ENCODE measurements at places on chromosomes 7 and 10.

DNA sequence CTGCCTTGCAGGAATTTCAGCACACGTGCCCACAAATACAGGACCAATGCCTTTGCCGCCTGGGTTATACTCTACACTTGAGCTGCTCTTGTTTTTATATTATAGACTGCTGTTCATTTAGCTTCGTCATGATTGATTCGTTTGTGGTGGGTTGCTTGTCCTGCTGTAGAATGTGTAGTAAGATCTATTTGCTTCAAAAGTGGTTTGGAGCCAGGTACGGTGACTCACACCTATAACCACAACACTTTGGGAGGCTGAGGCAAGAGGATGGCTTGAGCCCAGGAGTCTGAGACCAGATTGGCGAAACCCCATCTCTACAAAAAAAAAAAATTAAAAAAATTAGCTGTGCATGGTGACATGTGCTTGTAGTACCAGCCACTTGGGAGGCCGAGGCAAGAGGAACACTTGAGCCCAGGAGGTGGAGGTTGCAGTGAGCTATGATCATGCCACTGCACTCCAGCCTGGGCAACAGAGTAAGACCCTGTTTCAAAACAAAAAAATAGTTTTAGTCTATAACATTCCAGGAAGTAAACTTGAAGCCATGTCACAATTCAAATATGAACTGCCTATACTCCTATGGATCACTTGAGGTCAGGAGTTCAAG is 9.0 kb upstream of the RHBDD2 start:
- no peak for DNase-seq

DNA sequence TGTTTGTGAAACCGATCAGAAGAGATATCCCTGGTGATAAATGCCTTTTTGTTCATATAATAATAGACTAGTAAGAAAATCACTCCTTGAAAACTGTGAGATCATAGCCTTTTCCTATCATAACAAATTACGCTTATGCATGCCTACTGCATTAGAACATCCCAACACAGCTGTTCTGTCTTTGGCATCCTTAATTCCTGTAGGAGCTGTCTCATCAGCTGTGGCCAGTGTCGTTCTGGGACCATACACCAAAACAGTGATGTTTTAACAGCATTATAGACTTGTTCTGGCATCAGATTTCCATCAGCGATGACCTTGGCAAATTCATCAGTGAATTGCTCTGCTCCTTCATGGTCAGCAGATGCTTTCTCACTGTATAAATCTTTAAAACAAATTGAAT is 423.6 kb upstream of the LRGUK start:
- DNase-seq, result no peak

- no peak for DNase-seq
Observed at GRCh38 chr10:131943021-131943814, 38.5 kb downstream of the BNIP3 start.

DNA sequence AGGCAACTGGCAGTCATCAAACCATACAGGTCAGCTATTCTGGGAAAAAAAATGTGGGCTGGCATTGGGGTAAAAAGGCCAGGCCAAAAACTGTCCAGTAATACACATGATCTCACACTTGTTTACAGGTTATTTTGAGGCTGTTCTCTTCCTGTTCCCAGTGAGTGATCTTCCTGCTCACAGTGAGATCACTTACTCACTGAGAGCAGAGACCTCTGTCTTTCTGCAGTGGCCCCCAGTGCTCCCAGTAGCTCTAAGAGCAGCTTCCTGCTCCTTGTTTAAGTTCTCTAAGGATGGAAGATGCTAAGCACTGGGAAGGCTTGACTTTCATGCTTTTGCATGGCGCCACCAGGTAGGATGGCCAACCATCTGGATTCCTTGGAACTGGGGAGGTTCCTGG is 93.5 kb upstream of the KIAA1217 start:
- DNase-seq, result no peak

- DNase-seq, result no peak
Observed at GRCh38 chr10:50618624-50619023, 5.1 kb downstream of the SGMS1 start.

GRCh38 chr7:50214126-50214670 is 90.3 kb upstream of the IKZF1 start:
- DNase-seq, result no peak

GRCh38 chr10:35613597-35614226 is 8.6 kb downstream of the GJD4 start:
- no peak for DNase-seq

DNA sequence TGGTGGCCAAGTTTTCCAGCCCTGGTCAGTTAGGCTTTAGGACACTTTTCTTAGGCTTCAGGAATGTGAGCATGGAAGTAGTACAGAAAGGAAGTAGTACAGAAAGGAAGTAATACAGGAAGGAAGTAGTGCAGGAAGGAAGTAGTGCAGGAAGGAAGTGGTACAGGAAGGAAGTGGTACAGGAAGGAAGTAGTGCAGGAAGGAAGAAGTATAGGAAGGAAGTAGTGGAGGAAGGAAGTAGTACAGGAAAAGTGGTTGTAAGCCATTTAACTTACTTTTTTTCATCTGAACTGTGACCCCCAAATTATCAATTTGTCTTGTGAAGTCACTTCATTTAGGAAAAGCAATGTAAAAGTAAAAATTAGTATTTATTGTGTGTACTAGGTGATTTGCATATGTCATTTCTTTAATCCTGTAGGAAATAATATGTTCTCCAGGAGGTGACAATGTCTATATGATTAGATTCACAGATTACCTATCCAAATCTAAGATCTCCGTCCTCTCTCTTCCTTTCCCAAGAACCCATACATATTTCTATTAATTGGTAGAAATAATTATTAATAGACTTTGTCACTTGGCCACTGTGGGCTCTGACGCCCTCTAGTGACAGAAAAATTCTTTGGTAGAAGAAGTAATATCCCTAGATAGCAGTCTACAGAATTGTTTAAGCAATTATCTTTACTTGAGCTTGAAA is 3.9 kb upstream of the FAS start:
- DNase-seq, result peak; percentile 33

- DNase-seq, result no peak
Observed at GRCh38 chr7:159005618-159006017, 139.0 kb downstream of the VIPR2 start.

- no peak for DNase-seq
Observed at GRCh38 chr10:97519342-97519741, 20.6 kb downstream of the UBTD1 start.

GRCh38 chr7:95619921-95620320 is 23.6 kb upstream of the PDK4 start:
- no peak for DNase-seq

DNA sequence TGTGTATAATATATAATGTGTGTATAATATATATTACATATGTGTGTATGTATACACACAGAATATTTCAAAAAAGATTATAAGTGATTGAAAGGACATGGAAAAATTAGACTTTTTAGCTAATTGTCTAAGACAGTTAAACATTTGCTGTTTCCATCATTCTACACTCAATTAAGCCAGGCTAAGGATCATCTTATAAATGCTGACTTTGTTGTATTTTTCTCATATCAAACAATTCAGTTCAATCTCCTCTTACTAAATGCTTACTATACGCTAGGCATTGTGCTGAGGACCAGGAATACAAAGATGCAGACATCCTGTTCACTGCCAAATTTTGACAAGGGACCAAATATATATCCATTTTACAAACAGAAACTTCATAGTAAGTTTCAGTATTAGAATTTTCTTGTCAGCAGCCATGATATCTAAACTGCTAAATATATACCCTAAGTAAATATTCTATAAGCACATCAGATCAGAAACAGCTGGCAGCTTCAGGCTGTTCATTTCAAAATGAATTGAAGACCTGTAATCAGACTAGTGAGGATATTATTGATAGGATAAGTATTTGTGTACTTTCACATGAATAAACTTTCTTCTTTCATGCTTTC is 10.3 kb upstream of the LRRN3 start:
- DNase-seq, result no peak

DNA sequence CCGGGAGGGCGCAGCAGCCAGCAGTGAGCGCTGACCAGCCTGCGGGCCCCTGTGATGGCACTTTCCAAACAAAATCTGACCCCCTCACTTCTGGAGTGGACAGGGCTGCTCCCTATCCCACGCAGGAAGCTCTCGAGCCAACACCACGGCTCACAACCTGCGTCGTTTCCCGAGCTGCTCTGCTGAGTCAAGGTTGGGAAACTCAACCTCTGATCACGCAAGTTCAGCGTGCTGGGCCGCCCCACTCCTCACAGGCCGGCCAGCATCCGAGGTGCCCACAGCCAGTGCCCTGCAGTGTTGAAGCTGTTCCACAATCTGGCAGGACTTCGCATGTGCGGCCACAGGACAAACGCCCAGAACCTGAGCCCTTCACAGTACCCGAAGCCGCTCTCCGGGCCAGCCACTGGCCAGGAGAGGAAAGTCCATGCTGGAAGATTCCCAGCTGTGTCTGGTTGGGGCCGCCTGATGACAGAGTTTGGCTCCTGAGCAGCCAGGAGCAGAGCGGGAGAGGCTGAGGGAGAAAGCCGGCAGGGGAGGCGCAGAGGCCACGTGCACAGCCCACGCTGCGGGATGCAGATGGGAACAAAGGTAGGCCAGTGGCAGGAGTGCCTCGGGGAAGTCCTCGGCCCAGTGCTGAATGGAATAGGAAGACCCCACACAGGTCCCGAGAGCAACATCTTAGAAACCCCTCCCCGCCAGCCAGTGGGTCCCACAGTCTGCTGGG is 263.3 kb upstream of the TCERG1L start:
- no peak for DNase-seq

DNA sequence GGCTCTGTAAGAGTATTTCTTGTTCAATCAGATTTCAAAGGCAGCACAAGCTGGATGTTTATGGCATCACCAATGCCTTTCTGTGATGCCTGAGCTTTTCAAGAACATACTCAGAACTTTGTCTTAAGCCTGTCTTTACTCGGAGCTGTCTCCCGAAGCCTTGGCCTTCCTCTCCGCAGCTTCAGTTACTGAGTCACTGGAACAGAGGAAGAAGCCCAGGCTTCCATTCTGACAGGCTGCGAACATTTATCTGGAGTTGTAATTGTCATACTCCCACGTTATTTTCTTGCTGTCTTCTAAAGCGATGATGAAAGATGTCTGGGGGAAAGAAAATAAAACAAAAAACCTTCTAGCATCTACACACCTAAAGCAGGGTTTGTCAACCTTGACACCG is 43.9 kb downstream of the GRK5 start:
- no peak for DNase-seq

DNA sequence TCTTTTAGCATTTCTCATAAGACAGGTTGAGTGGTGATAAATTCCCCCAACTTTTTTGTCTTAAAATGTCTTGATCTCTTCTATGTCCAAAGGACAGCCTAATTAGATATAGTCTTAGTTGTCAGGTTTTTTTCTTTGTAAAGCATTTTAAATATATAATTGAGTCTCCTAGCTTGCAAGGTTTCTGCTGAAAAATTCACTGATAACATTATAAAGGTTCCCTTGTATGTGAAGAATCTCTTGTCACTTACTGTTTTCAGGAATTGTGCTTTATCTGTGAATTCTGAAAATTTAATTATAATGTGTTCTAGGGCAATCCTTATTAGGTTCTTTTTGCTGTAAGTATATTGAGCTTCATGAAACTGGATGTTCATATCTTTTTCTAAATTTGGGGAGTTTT is 96.8 kb upstream of the ZNF92 start:
- no peak for DNase-seq

GRCh38 chr7:96530786-96531185 is 178.9 kb downstream of the SEM1 start:
- DNase-seq, result no peak

- DNase-seq, result peak; percentile 53
Observed at GRCh38 chr7:113086431-113086888, at the start of gene GPR85. TSS of gene GPR85 (minus strand) at chr7:113086827. CDS start at chr7:113084721, 2,106 bp downstream.

DNA sequence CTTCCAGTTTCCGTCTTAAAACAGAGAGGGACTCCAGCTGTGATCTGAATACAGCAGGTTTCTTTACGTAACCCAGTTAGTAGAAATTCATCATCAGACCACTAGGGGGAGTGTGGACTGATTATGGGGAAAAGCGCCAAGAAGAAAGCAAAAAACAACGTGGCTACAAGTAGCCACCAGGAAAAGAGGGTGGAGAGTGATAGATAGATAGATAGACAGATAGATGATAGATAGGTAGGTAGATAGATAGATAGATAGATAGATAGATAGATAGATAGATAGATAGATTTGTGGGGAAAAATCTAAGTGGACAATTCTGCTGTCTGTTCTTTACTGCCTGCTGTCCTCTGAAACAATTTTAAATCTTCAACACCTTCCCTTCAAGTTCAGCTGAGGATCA is 12.7 kb upstream of the AKR1B10 start:
- peak; percentile 86 for DNase-seq

GRCh38 chr7:150369748-150370501 is 1.3 kb downstream of the REPIN1 start:
- no peak for DNase-seq

GRCh38 chr7:2016021-2016631 is 216.6 kb downstream of the MAD1L1 start:
- no peak for DNase-seq

DNA sequence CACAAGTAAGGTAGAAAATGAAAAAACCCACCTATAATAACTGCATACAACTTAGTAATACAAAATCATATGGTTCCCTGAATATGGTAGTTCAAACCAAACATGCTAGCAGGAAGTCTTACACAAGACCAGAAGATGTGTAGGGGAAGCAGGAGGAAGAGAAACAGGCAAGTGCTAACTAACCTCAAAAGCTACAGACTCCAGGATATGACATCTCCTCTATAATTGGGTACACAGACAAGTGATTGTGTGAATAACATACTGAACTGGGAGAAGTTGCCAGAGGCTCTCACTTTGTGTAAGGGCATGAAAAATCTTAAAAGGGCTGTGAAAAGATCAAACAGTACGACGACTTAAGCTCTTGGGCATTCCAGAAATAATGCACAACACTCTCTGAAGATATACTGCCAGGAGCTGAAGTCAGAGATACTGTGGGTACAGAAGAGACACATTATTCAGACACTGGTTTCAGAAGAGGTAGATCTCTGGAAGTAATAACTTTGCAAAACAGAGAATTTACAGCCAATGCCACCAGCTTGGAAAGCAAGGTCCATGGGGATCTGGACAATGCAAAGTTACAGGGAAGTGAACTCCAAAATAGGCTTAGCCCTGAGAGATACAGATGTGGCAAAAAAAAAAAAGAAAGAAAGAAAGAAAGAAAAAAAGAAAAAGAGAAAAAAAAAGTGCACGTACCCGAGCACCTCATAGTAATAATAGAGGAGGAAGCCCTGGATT is 767.2 kb downstream of the TNS3 start:
- no peak for DNase-seq

GRCh38 chr7:73345538-73345937 is 17.6 kb downstream of the FKBP6 start:
- no peak for DNase-seq

DNA sequence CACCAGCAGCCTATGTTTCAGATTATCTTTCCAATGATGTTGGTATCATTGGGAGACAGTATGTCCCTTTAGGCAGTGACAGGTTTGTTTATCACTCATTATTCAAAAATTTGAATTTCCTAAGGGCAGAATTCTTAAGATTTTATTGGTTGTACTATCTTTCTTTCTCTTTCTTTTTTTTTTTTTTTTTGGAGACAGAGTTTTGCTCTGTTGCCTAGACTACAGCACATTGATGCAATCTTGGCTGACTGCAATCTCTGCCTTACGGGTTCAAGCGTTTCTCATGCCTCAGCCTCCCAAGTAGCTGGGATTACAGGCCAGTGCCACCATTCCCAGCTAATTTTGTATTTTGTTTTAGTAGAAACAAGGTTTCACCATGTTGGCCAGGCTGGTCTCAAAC is 111.2 kb downstream of the PON1 start:
- no peak for DNase-seq

- DNase-seq, result no peak
Observed at GRCh38 chr7:31020161-31020560, 31.9 kb upstream of the ADCYAP1R1 start.

- no peak for DNase-seq
Observed at GRCh38 chr10:61157182-61157581, 213.2 kb upstream of the RHOBTB1 start.

GRCh38 chr10:79940431-79940830 is 8.5 kb downstream of the SFTPD start:
- DNase-seq, result no peak

Data from NCI-H1694 (cell line).